ENCODE measurements at places on chromosomes 2 and 18. TPM values are rescaled to one million over a fixed set of nuclear protein-coding genes. Genes with fewer than 3 reads are reported as not detected.

Gene SERPINB12
- total RNA-seq = not detected

Gene SAG
- not detected for total RNA-seq

Gene TACR1
- 0.21 TPM for total RNA-seq

Gene KCNK3
- total RNA-seq = 15.3 TPM

Gene PIK3C3
- 66.9 TPM for total RNA-seq

Gene CCT7
- 277 TPM for total RNA-seq

DNA sequence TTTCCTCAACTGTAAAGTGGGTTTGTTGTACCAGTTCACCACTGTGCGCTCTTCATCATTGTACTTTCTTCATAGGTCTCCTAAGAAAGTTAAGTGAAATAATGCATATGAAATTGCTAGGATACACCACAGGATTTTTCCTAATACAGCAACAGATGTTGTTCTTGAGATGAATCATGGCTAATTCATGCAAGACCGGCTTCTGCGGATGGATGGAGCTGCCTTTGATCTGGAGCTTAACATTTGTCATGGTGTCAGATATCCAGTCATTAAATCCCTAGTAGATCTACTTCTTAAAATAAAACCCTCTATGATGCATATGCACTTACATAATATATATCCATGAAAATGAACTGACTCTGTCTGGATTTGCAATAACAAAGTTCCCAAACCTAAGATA, 114.1 kb downstream of the COL6A3 start:
- peak; percentile 98 for DNase-seq

DNA sequence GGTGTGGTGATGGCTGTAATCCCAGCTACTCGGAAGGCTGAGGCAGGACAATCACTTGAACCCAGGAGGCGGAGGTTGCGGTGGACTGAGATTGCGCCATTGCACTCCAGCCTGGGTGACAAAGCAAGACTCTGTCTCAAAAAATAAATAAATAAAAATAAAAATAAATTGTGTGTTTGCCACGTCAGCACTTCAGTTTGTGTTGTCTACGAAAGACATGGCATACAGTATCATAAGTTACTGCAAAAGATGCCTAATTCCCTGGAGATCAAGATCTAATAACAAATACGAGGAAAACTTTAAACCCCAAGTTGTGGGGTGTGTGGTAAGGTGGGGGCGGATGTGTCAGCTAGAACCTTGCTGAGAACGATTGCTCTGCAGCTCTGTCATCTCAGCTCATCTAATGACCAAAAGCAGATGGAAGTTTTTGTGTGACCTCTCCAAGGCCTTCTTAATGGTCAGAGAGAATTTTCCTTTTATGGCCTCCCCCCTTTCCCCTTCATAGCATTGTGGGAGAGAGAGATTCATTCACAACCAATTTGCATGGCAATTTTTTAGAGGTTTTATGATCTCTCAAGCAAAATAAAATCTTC, 11.3 kb downstream of the NPAS2 start:
- DNase-seq = no peak

- no peak for DNase-seq
Observed at GRCh38 chr2:197606180-197606579, 69.2 kb downstream of the RFTN2 start.

DNA sequence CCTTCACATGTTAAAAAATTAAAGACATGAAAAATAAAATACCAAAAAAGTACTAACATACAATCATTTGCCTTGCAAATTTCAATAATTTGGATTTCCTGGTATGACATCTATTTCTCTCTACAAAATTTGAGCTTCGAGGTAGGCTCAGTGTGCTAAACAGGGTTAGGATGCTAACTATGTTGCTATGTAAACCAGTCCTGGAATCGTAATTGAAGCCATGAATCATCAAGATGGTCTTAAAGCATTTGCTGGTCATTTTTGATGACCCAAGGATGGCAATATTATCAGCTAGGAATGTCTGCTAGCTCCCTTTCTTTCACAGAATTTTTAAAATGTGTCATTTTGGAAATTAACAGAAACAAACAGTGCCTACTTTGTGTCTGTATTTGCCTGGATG, 107.9 kb upstream of the TTC39C start:
- DNase-seq = no peak

GRCh38 chr2:119772128-119772527, 12.4 kb downstream of the PTPN4 start:
- DNase-seq = no peak

DNA sequence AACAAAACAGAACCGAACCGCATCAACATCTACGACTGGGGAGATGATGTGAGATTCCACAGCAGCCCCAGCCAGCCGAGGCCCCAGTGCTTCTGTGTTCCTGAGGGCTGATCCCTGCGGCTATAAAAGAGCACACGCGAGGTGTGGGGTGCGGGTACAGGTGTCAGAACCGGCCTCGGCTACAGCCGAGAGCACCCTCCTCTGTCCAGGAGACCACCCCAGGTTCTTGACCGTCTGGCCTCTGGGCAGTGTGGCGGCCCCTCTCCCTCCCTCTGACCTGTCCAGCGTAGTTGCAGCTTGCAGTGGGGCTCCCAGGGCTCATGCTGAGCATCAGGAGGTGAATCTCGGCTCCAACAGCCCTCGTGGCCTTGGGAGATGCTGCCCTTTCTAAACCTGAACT, 23.7 kb downstream of the RTP5 start:
- no peak for DNase-seq

- DNase-seq = no peak
Observed at GRCh38 chr18:73355121-73355520, 487.3 kb upstream of the NETO1 start.

DNA sequence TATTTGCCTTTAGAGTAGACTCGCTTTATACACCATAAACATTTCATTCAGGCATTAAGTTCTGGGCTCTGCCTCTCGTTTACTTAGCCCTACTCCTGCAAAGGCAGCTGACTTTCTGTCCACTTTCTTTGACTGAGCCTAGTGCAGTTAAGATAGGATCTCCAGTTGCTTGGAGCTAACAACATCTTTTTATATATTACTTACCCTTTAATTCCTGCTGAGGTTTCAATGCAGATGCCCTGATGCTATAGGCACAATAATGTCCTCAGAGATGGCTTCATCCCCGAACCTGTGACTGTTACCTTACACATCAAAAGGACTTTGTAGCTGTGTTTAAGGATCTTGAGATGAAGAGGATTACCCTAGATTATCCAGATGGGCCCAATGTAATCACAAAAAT, 505.8 kb upstream of the TNP1 start:
- DNase-seq = no peak

DNA sequence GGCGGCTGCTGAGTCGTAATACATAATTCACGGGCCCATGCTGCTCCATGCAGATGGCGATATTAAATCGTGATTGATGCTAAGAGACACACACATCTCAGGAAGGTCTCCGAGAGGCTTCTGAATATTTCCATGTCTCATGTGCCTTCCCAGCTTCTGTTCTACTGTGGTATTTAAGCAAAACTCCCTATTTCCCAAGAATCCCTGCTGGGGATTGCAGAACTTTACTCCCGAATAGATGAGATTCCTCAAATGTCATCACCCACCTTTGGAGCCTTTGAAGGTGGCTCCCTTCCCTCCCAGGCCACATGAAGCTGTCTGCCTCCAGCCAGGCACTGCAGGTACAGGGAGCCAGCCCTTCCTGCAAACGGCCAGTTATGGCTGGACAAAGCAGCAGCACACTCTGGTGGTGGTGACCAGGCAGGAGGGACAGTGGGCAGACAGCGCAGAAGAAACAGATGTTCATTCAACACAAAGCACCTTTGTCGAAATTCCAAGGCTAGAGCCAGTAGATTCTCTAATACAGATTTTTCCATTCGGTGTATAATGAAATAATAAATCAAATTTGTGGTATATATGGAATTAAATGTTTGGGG, 14.1 kb downstream of the NRP2 start:
- no peak for DNase-seq

GRCh38 chr2:230716588-230716987, 3.9 kb downstream of the CAB39 start:
- no peak for DNase-seq

DNA sequence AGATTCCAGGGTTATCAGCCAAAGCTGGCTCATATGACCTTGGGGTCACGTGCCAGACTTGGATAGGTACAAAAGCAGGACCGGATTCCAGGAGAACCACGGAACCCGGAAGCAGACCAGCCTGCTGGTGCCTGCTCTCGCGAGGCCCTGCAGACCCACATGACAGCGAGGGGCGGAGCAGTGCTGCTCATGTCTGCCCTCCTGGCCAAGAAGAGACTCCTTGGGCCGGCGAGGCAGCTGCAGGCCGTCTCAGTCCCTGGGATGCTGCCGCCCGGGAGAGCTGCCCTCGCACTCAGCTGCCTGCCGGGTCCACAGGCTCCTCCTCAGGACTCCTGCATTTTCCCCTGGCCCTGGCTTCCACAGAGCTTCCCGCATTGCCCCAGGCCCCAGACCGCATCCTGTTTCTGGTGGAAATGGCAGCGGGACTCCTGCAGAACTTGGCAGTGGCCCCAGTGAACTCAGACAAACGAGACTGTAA, 739.5 kb downstream of the SOCS6 start:
- no peak for DNase-seq

- no peak for DNase-seq
Observed at GRCh38 chr2:196076778-196077568, 8.3 kb upstream of the DNAH7 start.

DNA sequence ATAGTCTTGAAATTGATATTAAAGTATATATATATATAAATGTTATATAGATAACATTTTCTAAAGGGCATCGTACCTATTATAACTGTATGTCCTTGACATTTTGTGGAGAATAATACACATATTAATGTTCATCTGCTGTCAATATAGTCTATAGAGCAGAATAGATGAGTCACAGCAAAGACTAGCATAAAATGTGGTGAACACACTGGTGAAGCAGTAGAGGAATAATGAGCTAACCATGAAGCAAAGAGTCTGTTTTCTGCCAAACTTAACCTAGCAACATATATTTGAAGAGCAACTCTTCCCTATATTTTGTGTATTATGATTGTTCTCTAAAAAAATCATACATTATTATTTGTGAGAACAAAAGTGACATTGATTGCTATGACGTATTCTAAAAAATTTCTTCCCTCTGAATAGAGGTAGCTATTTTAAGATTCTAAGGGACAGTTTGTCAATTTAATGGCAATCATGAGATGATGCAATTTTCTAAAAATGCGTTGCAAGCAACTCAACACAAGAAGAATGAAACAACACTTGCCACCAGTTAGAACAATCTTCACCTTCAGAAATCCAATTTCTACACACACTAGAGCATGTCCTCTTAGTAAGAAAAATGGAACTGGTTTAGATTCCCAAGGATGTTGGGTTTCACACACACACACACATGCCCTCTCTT, 22.0 kb downstream of the DOCK10 start:
- DNase-seq = no peak

DNA sequence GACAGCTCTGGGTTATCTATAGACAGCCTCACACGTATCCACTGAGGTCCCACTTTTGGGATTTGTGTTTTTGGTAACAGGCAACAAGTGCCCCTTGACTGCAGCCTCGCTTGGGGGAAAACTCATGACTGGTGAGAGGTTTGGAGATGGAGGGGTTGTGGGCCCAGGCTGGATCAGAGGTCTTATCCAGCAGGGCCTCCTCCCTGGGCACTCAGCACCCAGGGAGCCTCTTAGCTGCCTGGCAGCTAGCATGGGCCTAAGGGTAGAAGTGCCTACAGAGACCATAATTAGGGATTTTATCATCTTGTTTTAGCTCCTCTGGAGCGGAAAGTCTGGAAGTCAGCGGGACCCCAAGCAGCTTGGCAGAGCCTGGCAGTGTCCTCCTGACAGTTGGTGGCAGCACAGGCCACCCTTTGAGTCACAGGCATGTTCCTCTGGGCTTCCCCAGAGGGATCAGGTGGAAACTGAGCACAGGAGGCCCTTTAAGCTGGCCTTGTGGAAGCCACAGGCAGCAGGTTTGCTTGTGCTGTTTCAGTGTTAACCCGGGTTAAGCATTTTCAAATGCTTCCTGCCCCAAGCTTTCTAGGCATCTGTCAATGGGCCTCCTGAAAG, 143.1 kb downstream of the KCTD1 start:
- DNase-seq = no peak

DNA sequence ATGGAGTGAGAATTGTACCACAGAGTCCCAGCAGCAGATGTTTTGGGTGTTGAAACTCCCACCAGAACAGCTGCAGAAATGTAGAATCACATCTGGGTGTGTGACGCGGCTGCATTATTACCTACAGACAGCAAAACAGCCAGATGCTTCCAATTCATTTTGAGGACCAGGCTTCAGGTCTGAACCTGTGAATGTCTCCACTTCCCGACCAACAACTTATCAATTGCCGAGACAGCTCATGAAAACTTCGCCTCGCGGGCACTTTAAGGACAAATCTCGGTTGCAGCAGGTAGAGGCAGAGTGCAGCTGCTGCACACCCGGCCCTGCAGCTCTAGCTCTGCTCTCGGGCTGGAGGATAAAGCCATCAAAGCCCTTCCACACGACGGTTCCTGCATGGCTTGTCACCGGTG, 202.0 kb downstream of the HRH4 start:
- DNase-seq = no peak

- DNase-seq = no peak
Observed at GRCh38 chr18:63152791-63153190, 166.8 kb downstream of the BCL2 start.

- DNase-seq = no peak
Observed at GRCh38 chr2:188645986-188646385, 328.2 kb upstream of the COL3A1 start.

- no peak for DNase-seq
Observed at GRCh38 chr18:49055754-49056172, 105.0 kb upstream of the SMAD7 start.
